Cortex of kidney (tissue), 1 donor: ENCODE measurements at places on chromosomes 7 and 10.

DNA sequence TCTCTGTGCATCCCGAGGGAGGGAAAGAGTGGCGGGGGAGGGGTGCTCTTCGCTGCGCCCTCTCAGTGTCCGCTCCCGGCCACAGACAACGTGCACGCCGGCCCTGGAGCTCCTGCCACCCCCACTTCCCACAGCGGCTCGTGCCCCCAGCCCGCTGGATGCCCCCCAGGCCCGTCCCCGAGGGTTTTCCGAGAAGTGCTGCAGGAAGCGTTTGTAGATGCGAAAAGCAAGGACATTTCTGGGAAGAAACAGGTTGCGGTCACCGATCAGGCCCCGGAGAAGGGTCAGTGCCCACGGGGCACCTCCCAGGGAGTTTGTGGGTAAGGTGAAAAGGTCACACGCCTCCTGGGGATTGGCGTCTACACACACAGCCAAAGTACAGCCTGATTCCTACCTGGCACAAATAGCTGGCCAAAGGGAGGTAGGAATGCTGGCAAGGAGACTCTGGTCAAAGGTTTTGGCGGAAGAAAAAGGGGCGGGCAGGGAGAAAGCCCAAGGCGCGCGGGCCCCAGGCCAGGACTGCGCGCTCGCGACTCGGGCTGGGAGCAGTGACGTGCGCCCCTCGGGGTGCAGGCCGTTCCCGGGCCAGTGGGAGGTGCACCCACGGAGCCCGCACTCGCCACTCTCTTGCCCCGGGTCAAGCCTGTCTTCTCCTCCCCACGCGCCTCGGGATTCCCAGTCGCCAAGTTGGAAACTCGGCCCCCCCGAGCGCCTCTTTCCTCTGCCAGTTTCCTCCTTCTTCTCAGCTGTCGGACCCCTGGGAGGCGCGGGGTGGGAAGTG is 1.5 kb upstream of the NRP1 start:
- peak; percentile 29 for DNase-seq

- no peak for DNase-seq
Measured at GRCh38 chr7:37825038-37825437, 23.4 kb upstream of the NME8 start.

- no peak for DNase-seq
Measured at GRCh38 chr10:95745501-95745900, 10.5 kb upstream of the ENTPD1 start.

DNA sequence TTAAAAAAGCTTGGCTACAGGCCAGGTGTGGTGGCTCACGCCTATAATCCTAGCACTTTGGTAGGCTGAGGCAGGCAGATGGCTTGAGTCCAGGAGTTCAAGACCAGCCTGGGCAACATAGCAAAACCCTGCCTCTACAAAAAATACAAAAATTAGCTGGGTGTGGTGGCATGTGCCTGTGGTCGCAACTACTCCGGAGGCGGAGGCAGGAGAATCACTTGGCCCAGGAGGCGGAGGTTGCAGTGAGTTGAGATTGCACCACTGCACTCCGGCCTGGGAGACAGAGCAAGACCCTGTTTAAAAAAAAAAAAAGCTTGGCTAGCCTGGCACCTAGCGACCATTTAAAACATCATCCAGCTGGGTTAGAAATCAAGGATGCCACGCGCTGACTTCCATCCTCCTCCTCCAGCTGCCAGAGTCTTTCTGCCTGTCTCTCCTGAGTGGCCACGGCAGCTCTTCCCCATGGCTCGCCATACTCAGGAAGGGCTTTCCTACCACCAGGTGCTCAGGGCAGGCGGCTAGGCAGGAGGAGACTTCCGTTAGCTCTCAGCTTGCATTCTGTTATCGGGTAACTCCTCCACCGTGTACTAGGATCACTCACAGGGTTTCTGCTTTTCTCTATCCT is 45.0 kb downstream of the DENND2A start:
- DNase-seq, result no peak

DNA sequence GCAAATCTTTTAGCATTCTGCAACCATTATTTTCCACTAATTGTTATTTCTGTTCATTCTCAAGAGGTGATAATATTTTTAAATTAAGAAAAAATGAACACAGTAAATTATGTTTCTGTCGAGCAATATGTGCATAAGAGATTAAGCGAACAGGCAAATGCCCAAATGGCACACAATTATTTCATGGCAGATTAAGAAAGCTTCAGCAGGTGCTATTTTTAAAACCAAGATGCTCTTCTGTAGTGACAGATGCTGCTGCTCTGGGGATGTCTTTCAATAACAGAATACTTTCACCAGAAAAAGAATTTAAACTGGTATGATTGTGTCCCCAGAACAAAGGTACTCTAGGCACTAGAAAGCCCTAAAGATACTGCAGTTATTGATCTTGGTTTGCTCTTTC is 412.7 kb upstream of the SORCS1 start:
- DNase-seq, result no peak

- no peak for DNase-seq
Measured at GRCh38 chr10:10317151-10317550, 700.5 kb upstream of the CELF2 start.

- DNase-seq, result no peak
Measured at GRCh38 chr7:150365673-150366398, 2.8 kb upstream of the REPIN1 start.

DNA sequence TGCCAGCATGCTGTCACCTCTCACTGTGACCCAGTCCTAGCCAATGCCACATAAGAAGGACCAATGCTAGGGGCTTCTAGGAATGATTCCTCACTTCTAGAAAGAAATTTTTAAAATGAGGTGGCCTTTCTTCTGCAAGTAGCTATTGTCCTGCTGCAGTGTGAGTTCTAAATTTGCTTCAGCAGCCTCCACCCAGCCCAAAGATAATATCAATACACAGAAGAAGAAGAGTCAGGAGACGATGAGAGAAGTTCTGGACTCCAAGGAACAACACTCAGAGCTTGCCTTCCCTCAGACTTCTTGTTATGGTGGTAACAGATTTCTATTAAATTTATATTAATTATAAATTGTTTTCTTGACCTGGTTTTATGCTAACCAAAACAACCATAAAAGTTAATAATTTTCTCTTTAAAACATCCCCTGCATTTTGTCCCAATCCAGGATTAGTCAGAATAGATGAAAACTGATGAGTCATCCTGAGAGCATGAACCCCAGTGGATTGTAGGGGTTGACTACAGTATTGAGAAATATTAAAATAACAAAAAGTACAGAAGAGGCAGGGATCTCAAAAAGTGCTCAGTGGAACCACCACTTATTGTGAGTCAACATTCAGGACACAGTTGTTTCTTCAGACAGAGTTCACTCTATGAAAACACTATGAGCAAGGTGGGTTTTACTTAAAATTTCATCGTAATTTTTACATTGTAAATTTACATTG is 29.6 kb upstream of the AKR1C2 start:
- DNase-seq, result no peak

GRCh38 chr10:86225103-86225782 is 141.4 kb downstream of the GRID1 start:
- no peak for DNase-seq

- no peak for DNase-seq
Measured at GRCh38 chr10:88227342-88228018, 355.6 kb downstream of the RNLS start.

DNA sequence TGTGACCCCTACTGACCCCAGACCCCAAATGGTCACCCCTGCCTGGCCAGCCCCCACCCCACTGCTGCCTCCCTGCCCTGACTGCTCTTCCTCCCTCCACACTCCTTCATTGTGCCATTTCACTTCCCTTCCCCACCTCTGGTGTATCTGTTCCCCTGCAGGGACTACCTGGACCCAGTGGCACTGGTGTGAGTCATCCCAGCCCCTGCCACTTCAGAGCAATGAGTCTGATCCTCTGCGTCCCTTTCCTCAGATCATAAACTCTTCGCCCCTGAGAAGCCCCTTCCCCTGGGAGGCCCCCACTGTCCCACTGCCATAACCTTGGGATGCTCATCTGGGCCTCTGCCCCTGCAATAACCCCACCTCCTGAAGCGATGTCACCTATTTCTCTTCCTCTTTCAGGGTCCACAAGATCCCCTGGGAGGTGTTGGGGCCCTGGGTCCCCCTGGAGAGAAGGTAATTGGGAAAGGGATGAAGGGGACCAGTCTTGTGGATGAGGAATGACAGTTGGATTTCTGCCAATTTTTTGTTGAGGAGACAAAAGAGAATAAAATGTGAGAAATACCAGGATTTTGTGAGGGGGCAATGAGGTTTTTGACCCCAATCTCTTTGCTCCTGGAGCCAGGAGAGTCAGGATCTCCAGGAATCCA is 19.1 kb upstream of the VOPP1 start:
- DNase-seq, result no peak

GRCh38 chr7:113880559-113880958 is 38.2 kb downstream of the PPP1R3A start:
- DNase-seq, result no peak

GRCh38 chr10:86480571-86480970 is 41.0 kb downstream of the WAPL start:
- no peak for DNase-seq

DNA sequence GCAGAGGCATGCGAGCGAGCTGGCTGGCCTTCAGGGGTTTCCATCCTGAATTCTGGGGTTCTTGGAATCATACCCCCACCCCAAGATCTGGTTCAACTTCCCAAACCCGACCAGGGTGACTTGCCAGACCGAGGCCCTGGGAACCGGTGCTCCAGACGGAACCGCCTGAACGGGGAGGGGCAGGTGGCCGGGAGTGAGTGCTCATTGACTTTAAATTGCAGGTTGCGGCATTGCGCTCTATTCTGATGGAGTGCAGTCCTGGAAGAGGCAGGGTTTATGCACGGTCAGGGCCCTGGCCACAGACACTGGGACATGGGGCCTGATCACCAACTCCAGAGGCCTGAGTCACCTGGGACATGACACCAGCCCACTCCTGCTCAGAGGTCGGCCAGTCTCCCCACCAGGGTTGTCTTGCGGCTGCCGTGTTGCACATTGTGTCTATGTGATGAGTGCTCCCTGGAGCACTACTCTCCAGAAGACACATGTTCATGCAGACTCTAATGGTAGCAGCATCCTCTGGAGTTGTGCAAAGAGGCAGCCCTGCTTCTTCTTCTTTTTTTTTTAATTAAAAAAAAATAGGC is 5.8 kb upstream of the DDIT4 start:
- DNase-seq, result no peak

DNA sequence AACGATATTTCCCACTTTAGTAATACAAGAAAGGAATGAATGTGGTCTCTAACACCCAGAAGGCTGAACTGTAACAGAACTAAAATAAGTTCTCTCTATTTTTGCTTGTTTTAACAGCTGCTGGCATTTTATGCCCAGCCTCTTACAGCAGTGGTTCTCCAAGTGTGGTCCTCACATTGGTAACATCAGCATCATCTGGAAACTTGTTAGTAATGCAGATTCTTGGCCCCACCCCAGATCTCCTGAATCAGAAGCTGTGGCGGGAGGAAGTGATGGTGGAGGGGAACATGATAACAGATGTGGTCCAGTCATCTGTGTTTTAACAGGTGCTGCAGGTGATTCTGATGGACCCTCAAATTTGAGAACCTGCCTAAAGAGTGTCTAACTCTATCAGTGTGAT is 170.1 kb downstream of the TMEM26 start:
- DNase-seq, result no peak

DNA sequence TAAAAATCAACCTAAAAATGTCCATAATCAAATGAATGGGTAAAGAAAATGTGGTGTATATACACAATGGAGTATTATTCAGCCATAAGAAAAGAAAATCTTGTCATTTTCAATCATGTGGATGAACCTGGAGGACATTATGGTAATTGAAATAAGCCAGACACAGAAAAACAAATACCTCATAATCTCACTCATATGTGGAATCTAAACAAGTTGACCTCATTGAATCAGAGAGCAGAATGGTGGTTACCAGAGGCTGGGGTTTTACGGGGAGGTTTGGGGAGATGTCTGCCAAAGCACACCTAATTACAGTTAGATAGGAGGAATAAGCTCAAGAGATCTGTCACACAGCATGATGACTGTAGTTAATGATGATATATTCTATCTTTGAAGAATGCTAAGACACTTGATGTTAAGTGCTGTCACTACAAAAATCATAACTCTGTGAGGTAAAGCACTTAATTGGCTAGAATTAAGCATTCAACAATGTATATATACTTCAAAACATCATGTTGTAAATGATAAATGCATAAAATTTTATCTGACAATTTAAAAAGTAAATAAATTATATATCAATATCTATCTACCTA is 39.1 kb upstream of the TNPO3 start:
- no peak for DNase-seq

GRCh38 chr7:98105942-98106544 is 619 bp upstream of the LMTK2 start:
- no peak for DNase-seq

GRCh38 chr7:107628461-107629064 is 32.1 kb upstream of the SLC26A4 start:
- no peak for DNase-seq

DNA sequence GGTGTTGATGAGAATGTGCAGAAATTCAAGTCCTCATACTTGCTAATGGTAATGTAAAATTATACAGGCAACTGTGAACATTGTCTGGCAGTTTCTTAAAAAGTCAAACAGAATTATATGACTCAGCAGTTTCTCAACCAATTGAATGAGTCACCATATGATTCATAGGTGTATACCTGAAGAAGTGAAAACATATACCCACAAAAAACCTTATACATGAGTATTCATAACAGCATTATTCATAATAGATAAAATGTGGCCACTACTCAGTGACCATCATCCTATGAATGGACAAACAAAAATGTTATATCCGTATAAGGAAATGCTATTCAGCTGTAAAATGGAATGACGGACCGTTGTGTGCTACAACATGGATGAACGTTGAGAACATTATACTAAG is 253.5 kb downstream of the MALRD1 start:
- DNase-seq, result no peak

- no peak for DNase-seq
Measured at GRCh38 chr10:27783660-27784059, 38.0 kb upstream of the MKX start.

GRCh38 chr10:74282848-74283210 is 131.8 kb downstream of the ADK start:
- no peak for DNase-seq

DNA sequence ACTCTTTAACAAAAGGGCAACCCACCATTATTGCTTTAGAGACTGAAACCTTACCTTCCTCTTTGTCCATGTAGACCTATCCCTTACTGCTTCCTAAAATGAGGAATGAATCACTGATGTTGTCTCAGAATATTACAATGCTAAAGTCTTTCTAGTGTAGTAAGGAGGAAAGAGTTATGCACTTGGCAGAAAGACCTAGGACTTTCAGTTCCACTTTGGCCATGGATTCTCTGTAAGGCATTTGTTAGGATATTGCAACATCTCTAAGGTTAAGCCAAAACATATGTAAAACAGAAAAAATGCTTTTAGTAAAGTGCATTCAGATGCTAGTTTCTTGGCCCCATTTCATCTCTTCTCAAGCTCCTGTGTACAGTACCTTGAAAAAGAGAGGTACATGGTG is 230.9 kb downstream of the PARD3 start:
- DNase-seq, result no peak

DNA sequence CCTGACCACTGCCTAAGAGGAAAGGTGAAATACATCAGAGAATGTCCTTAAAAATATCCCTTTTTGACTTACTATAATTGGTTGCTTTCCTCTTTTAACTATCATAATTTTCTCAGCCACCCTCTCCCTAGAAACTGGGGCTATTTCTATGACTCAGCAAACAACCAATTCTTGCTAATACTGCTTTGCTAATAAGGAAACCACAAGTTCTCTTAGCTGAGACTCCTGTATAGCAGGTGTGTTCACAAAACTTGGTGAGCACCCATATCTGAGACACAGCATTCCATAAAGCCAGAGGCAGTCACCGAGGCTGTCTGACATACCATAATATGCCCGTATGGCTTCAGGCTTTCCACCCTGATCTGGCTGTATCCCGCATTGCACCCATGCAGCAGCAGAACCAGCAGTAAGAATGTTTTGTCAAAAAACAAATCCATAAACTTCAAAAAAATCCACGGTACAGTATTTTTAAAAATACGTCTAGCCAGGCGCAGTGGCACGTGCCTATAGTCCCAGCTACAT is 191.7 kb upstream of the C7orf33 start:
- no peak for DNase-seq
